Stimulated activated naive CD4-positive, alpha-beta T cell (primary cell): ENCODE measurements at places on chromosomes 7 and 10.

GRCh38 chr7:42426163-42426562, 189.2 kb upstream of the GLI3 start:
- no peak for DNase-seq

- no peak for DNase-seq
These were observed 1169.9 kb downstream of the TYW1 start for GRCh38 chr7:68166525-68166924.

DNA sequence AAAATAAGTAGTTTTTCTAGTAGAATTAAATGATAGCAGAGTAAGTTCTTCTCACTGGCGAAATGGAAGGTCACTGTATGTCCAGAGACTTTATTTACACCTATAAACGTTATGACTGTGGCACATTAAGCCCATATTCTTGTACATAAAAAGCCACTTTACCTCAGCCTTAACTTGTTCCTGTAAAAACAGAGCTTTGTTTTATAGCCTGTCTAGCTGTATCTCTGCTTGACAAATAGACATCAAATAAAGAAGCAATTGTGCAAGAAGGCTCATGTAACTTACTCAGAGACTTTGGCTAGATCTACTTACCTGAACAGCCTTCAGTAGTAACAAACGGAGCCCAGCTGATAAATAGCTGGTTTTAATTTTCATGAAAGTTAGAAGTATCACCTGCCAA, 324.1 kb upstream of the BMPER start:
- DNase-seq: no peak

DNA sequence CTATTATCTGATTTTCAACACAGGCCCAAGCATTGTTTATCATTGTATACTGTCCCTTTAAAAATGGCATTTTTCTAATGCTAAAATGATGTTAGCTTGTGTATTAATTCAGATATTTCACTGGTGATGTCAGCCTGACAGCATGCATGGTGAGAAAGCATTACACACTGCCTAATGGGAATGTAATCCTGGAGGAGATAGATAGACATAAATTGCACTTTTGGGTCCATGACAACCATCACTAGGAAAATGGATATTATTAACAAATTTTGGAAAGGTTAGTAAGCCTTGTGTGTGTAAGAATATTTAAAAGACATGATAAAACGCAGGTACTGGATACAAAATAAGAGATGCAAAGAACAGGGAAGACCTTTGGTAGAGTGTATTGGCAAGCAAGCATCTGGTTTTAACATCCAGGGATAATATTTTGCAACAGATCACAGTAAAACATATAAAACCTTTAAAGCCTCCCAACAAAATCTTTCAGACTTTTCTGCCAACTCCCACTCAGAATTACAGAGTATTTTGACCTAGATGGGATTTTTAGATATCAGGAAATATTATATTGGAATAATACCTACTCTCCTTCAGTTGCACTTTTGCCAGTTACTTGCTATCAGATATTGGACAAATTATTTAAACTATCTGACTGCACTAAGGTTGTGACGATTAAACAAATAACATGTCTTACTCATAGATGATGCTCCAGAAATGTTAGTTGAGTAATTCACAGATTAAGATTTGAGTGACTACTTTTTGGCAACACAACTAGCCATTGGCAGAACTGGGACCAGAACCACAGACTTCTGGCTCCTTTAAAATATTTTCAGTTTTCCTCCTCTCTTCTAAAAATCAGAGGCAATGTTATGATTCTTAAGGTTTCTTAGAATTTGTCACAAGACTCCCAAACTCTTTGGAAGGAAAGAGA, 291.6 kb upstream of the SEMA3C start:
- DNase-seq: no peak

GRCh38 chr7:138663725-138664710, 37.1 kb downstream of the SVOPL start:
- no peak for DNase-seq

- DNase-seq: no peak
These were observed 238.5 kb downstream of the ADARB2 start for GRCh38 chr10:1498746-1499358.

DNA sequence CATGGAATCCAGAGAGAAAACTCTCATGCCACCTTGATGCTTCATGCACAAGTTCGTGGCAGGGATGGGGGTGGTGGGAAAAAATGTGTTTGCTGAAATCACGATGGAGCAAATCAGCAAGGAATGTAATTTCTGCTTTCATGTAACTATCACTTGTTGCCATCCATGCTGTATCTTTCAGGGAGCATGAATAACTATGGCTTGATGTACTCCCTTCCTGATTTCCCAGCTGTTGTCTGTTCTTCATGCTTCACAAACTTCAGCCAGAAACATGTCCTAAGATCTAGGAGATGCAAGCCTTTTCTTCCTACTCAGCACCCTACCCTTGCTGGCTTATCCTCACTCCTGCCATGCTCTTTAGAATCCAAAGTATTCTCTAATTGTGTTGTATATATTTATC, 64.0 kb downstream of the LRRC4 start:
- no peak for DNase-seq

DNA sequence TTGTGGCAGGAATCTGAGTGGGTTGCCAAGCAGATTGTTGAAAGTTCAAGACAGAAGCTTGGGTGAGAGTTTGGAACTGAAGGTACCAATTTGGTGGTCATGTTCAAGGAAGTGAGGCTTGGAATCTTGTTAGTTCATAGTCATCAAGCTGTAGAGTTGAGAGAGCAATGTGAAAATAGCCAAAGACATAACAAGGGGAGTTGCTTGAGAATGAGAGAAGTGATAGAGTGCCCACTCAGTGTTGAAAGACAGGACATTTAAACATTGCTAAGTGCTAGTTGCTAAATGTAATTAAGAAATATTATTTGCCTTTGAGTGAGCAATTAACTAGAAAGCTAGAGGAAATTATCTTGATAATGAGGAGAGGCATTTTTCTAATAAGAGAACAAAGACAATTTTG, 17.0 kb downstream of the ITGB8 start:
- DNase-seq: no peak
